ENCODE measurements at places on chromosomes 11 and 22. TPM values are rescaled to one million over a fixed set of nuclear protein-coding genes. Genes with fewer than 3 reads are reported as not detected.

DNA sequence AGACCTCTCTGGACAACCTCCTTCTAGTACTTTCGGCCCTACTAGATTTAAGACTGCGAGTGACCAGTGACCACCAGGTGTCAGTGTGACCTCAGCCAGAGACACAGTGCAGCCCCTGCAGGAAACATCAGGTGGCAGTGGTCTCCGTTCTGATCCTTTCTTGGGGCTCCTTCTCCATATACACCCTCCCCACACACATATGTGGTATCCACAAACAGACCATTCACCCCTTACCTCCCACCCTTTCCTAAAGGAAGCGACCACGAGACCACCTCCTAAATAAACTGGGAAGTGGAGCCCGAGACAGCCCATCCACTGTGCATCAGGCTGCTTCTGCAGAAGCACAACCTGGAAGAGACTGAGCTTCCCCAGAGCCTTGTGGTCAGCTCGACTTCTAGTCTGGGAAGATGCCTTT is 38.5 kb upstream of the CYP2D6 start:
- no peak for DNase-seq

DNA sequence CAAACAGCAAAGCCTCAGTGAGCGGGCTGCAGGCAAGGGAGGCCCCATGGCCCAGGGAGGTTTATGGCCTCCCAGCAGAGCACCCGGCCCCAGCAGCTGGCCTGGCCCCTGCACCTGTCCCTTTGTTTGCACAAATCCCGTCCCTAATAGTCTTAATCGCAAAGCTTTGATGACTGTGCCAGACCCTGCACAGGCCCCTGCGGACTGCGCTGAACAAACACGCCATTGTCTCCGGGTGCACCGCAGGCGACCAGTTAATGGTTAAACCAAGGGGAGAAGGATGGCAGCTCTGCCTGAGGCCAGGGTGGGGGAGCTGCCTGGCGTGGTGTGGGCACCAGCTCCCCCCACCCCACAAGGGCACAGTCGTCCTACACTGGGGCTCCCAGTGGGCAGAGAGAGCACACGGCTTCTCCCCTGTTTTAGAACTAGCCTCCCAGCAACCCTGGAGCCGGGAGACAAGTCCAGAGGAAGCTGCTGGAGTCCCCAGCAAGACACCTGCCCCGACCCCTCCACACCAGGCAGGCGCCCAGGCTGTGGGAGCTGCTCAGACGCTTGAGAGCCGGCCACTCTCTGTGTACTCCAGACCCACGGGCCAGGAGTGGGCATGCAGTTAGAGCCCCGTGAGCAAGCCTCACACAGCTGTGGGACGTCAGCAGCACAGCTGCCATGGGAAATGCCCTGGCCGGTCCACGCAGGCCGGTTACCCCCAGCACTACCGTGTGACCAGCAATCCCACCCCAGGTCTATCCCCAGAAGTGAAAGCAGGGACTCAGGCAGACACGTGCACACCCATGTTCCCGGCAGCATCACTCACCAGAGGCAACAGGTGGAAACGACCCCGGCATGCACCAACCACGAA is 39.7 kb upstream of the TH start:
- DNase-seq = no peak

Gene RIMBP3C
- total RNA-seq = not detected

Gene RNF169
- total RNA-seq = 20.2 TPM

Gene GPR83
- total RNA-seq = not detected
